ENCODE measurements at places on chromosomes 5 and 9.

DNA sequence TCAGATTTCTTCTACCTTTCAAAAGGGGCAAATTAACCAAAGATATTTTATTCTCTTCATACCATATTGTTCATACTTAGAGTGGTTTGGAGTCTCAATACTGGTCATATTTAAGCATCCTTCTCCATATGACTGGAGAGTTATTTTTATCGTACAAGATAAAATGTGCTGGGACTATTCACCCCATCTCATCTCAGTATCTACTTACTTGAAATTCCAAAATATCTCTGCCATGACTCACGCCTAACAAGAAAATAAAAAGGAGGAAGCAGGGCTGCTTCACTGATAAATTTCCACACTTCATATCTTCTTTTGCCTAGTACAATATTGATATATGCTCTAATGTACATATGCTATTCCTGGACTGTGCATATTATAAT is 277.9 kb upstream of the CDH9 start:
- no peak for DNase-seq

DNA sequence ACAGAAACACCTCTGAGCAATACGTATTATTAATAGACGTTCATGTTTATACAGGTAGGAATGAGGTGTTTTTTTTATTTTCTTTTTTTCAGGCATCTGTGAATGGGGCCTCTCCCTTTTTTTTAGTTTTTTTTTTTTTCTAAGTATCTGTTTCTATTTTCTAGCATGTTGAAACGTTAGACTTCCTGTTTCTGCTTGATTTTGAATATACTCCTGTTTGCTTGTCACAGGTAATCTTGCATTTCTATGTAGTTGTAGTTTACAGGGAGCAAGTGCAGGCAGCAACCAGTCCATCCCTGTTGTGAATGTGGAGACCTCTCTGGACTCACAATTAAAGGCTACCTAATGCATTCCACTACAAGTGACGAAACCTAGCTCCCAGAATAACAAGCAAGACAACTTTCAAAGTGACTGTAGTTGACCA is 22.8 kb upstream of the TNFAIP8 start:
- DNase-seq, result peak; percentile 31

DNA sequence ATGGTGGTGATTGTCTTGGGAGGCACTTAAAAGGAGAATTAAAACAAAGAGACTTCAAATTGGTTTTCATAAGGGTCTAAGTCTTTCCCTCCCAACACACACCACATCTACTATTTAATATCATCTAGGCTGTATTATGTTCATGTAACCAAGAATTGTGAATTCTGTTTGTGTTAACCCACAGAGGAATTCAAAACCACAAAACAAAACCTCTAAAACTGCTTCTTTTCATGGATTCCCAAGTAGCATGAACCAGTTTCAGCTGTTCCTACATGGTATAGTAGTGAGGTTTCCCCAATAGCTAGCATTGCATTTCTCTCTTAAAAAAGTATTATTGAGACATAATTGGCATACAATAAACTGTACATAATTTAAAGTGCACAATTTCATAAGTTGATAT is 283.8 kb downstream of the CD180 start:
- no peak for DNase-seq

DNA sequence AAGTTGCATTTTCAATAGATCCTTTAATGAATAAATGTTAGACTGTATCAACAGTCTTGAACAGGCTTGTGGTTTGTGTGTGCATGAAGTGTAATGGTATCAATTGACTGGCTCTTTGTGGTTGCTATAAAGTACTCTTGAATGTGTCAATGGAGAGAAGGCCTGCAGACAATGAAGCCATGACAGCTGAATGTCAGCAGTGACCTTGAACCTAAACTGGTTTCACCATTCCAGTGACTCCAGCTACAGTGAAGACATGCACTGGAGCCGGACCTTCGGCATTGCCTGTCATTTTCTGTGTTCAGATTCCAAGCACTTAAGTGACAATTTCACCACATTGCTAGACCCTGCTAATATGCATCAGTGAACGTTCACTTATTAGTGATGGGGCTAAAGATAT is 276.0 kb upstream of the TMEM161B start:
- no peak for DNase-seq

DNA sequence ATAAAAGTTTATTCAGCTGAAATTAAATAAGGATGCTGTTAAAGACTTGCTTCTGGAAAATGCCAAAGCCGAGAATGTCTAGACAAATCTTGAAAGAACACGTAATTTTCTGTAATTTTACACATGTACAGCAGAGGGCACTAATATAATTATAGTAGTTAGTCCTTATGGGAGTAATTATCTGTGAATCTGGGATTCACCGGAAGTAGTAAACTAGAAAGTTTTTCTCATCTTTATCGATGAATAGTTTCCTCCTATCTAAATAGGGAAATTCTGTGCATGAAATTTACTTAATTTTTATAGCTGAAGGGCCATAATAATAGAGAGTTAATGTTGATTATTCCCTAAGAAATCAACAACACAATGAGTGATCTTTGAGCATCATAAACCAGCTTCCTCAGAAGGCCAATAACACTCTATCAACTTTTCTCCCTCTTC is 18.4 kb upstream of the CNTLN start:
- no peak for DNase-seq

GRCh38 chr9:129554649-129555048 is 66.3 kb downstream of the C9orf50 start:
- no peak for DNase-seq

GRCh38 chr5:61303346-61303745 is 28.7 kb upstream of the ZSWIM6 start:
- DNase-seq, result no peak
